SW480 (cell line): ENCODE measurements at places on chromosomes 5 and 9.

GRCh38 chr5:107560377-107560776 is 110.4 kb downstream of the EFNA5 start:
- DNase-seq = no peak

GRCh38 chr5:75116856-75117255 is 64.5 kb upstream of the GCNT4 start:
- no peak for DNase-seq

DNA sequence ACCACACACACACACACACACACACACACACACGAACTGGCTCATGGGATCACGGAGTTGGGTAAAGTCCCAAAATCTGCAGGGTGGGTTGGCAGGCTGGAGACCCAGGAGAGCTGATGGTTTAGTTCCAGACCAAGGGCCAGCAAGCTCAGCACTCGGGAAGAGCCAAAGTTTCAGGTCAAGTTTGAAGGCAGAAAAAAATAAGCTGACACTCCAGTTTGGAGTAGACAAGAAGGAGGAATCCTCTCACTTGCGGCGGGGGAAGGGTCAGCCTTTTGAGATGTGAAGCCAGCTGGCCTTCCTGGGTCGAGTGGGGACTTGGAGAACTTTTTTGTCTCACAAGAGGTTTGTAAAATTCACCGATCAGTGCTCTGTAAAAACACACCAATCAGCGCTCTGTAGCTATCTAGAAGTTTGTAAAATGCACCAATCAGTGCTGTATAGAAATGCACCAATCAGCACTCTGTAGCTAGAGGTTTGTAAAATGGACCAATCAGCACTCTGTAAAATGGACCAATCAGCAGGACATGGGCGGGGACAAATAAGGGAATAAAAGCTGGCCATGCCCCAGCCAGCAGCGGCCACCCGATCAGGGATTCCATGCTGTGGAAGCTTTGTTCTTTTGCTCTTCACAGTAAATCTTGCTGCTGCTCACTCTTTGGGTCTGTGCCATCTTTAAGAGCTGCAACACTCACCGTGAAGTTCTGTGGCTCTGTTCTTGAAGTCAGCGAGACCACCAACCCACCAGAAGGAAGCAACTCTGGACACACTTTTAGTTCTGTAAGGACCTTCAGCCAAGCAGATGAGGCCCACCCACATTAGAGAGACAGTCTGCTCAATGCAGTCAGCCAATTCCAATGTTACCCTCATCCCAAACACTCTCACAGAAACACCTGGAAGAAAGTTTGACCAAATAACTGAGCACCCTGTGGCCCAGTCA is 37.8 kb upstream of the UNC5A start:
- no peak for DNase-seq

DNA sequence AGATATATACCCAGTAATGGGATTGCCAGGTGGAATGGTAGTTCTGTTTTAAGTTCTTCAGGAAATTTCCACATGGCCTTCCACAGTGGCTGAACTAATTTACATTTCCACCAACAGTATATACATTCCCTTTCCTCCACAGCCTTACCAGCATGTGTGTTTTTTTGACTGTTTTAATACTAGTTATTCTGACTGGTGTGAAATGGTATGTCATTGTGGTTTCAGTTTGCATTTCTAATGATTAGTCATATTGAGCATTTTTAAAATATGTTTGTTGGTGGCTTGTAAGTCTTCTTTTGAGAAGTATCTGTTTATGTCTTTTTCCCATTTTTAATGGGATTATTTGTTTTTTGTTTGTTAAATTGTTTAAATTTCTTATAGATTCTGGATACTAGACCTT is 208.9 kb downstream of the CFAP90 start:
- DNase-seq = no peak

GRCh38 chr9:108845507-108845906 is 10.3 kb downstream of the ACTL7B start:
- no peak for DNase-seq

- no peak for DNase-seq
Measured at GRCh38 chr9:127873223-127873691, 4.2 kb downstream of the AK1 start.

DNA sequence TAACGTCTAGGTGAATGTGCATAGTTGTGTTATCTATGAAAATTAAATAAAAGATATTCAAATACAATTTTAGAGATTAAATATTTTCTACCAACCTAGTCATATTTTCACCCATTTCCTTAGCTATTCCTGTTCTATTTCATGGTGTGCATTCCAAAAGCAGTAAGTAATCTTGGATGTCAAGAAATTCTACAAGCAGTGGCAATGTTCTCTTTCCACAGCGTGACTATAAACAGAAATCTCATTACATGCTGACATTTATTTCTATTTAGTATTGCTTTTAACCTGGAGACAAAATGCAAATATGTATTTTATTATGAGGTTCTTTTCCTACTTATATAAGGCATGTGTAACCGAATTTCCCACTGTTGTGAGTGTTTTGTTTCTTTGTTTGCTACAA is 510.0 kb downstream of the ACTL7B start:
- no peak for DNase-seq

- no peak for DNase-seq
Measured at GRCh38 chr5:159891371-159891770, 24.9 kb upstream of the ADRA1B start.

GRCh38 chr5:140017397-140018095 is 25.6 kb downstream of the NRG2 start:
- DNase-seq = no peak

DNA sequence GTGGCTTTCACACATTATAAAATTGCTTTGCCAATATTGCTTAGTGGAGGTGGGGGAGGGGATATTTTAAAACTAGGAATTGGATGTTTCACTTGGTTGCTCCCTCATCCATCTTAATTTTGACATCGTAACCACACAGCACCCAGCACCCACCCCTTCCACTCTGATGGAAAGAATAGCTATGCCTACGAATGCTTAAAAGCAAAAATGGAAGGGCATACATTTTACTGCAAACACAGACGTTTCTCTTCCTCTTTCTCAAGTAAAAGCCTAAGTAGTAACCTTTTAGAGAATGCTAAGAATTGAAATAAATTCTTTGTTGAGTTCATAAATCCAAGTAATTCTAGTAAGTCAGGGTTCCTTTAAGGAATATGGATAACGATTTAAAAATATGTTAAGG is 69.9 kb downstream of the JAKMIP2 start:
- DNase-seq = no peak

GRCh38 chr9:137305060-137305797 is 3.2 kb upstream of the NRARP start:
- DNase-seq = peak; percentile 70
